Activated CD8-positive, alpha-beta memory T cell treated with anti-CD3 and anti-CD28 coated beads for 4 hours (primary cell): ENCODE measurements at places on chromosomes 6 and 20.

GRCh38 chr6:109397020-109397419 is 14.8 kb upstream of the CD164 start:
- no peak for DNase-seq

DNA sequence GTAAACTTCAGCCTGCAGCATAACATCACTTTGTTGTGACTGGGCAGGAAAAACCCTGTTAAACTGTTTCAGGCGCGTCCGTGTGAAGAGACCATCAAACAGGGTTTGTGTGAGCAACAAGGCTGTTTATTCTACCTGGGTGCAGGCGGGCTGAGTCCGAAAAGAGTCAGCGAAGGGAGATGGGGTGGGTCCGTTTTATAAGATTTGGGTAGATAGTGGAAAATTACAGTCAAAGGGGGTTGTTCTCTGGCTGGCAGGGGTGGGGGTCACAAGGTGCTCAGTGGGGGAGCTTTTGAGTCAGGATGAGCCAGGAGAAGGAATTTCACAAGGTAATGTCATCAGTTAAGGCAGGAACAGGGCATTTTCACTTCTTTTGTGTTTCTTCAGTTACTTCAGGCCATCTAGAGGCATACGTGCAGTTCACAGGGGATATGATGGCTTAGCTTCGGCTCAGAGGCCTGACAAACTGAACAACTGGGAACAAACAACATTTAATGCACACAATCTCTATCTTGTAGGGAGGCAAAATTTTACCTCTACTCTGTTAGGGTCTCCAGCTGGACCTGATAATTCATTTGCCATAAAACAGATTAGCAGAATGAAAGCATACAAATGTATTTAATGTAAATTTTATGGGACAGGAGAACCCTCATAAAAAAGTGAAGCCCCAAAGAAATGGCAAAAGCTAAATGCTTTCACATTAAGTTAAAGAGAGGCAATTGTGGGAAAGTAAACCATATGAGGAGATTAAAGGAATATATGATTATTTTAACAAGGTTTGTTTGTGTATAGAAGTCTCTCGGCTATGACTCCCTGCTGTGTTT is 58.3 kb upstream of the HFE start:
- DNase-seq, result no peak

GRCh38 chr6:1851681-1852456 is 242.2 kb downstream of the FOXC1 start:
- DNase-seq, result no peak

- no peak for DNase-seq
These were observed 838.2 kb downstream of the MAFB start for GRCh38 chr20:39850821-39851330.

GRCh38 chr20:20439602-20440190 is 71.8 kb downstream of the INSM1 start:
- DNase-seq, result no peak

DNA sequence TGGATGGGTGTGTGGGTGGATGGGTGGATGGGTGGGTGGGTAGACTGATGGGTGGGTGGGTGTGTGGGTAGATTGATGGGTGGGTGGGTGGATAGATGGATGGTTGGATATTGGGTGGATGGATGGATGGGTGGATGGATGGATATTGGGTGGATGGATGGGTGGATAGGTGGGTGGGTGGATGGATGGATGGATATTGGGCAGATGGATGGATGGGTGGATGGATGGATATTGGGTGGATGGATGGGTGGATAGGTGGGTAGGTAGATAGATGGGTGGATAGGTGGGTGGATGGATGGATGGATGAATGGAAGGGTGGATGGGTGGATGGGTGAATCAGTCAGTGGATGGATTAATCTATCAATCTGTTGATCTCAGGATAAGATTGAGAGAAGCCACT is 177.2 kb downstream of the ZMYND8 start:
- DNase-seq, result no peak

DNA sequence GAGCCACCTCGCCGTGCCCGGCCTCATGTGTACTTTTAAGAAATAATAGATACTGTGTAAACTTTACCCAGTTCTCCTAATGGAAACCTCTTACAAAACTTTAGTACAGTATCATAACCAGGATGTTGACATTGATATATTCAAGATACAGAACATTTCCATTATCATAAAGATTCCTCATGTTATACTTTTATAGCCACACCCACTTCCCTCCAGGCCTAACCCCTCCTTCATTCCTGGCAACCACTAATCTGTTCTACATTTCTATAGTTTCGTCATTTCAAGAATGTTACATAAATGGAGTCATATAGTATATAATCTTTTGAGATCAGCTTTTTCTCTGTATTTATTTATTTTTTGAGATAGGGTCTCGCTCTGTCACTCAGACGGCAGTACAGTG is 52.6 kb upstream of the SALL4 start:
- DNase-seq, result no peak

DNA sequence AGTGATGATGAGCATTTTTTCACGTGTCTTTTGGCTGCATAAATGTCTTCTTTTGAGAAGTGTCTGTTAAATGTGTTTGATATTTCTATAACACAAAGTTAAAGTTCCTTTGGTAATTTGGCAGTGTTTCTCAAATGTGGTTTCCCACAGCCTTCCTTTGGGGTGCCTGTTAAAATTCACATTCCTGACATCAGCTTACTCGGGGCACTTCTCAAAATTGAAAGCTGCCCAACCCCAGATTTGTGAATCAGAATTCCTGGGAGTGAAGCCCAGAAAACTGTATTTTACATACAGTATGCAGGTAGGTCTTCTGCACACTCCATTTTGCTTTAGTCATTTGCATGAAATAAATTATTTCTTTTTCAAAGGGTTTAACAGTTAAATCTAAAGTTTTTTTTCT is 207.9 kb downstream of the GMPR start:
- no peak for DNase-seq

GRCh38 chr6:127833336-127833735 is 67.5 kb downstream of the THEMIS start:
- DNase-seq, result no peak

GRCh38 chr6:145872669-145873068 is 58.1 kb upstream of the FBXO30 start:
- no peak for DNase-seq

- no peak for DNase-seq
These were observed 92.2 kb upstream of the RSPO3 start for GRCh38 chr6:127026247-127026646.

DNA sequence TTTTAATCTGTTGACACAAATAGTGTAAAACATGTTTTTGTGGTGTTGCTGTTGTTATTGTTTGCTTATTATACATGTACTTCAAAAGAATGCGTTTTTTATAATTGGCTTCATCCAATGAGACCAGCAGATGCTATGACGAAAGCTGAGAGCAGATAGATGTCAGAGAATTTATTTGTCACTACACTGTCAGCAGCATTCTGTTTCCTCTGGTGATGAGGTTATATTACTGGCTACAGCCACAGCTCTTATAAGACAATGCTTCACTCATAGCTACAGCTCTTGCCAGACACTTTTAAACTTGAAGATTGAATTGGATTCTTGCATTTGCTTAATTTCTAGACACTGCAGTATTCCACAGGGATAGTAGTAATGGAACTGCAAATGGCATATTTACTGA is 860.5 kb downstream of the TBC1D32 start:
- DNase-seq, result no peak

GRCh38 chr6:141752677-141753076 is 380.0 kb upstream of the GJE1 start:
- no peak for DNase-seq

- no peak for DNase-seq
These were observed 16.2 kb upstream of the SNX9 start for GRCh38 chr6:157806856-157807215.

DNA sequence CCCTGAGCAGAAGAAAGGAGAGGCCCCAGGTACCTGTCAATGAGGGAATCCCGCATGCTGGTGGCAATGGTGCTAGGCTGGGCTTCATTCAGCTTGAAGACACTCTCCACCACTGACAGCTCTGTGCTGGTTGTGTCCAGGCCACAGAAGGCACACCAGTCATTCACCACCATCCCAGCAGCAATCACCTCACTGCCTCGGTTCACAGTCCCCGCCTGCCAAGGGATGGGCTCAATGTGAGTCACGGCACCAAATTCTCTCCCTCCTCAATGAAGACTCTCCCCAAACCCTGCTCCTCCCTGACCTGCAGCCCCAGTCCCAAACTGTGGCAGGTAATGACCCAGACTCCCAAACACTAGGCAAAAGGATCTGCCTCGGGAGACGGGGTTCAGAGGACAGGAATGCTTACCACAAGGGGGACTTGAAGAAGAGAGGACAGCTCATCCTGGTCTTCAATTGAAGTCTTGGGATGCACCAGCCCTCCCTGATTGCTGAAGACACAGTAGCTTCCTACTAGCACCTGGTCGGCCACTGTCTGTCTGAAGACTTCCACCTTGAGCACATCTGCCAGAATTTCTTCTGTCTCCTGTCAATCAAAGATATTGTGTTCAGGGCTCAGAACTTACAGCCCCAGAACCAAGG is 1.7 kb upstream of the MMP24OS start:
- DNase-seq, result no peak

- DNase-seq, result no peak
These were observed 32.5 kb downstream of the ZFAND3 start for GRCh38 chr6:37851997-37852524.

- DNase-seq, result no peak
These were observed 152.4 kb downstream of the SASH1 start for GRCh38 chr6:148495029-148495428.

DNA sequence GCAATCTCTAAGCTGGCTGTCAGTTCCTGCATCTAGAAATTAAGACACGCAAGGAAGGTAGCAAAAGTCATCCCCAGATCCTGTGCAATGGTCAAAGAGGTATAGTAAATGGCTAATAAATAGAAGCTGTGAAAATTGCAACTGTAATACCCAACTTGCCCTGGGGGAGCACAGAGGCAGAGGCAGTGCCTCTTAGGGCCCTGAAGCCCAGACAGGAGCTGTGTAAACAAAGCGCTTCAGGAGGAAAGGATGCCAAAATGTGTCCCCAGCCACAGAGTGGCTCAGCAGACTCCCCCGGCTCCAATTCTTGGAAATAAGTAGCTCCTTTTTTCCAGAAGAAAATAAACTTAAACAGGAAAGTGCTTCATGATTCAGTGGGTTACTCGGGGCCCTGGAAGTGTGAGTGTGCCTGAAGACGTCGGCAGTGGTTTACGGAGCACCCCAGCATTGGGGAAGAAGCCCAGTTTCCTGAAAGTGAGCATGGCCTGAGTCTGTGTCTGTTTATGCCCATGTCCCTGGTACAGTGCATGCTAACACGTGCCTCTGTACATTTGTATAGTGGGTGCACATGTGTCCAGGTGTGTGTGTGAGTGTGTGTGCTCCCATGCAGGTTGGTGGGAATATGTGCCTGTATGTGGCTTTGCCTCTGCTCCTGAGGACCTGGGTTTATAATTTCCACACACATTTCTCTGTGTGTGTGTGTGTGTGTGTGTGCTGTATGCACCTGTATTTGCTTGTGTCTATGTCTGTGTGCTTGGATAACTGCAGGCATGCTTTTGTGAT is 246.7 kb downstream of the MAFB start:
- no peak for DNase-seq

DNA sequence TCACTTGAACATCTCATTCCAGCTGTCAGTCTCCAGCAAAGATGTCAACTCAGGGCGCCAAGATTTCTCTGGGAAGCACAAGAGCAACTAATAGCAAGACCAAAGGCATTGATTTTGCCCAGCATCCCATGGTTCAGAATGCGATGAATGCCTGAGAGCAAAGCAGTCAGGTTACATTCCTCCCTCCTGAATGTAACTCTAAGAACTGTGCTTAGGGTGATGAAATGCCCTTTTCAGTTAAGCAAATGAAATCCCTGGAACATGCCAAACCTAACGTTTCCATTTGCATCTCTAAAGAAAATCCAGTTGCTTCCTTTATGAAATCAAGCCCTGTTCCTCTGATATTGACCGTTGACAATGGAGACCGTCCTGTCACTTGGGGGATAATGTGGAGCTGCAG is 224.0 kb upstream of the PLN start:
- no peak for DNase-seq

DNA sequence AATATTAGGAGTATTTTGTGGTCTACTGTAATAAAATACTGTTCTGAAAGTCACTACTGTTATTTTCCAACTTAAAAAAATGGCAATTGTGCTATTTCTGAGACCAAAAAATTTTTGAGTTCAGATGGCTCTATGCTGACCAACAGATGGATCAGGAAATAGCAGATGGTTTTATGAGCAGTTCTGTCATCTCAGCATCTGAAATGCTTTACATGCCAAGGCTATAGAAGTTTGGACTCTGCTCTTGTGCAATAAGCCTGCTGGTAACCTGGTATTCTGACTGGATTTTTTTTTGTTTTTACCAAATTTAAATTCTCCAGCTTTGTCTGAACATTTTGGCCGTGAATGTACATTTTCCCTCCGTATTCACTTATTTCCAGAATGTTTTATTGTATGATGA is 1127.5 kb downstream of the GRIK2 start:
- no peak for DNase-seq

DNA sequence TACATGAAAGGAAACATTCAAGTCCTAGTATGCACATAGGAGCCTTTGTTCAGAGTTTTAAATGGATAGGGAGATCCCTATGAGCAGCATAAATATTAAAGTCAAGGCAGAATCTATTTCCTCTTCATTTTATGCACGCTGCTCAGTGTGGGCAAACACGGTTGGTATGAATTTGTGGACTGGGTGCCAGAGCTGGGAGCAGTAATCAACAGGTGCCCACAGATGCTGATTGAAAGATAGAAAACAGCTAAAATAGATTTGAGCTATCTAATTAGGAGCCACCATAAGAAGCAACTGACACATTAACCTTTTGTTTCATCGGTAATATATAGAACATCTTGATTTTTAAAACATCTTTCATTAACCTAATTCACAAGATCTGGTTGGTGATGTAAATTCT is 175.5 kb downstream of the EYS start:
- DNase-seq, result no peak

GRCh38 chr6:16594849-16595248 is 166.4 kb downstream of the ATXN1 start:
- no peak for DNase-seq

DNA sequence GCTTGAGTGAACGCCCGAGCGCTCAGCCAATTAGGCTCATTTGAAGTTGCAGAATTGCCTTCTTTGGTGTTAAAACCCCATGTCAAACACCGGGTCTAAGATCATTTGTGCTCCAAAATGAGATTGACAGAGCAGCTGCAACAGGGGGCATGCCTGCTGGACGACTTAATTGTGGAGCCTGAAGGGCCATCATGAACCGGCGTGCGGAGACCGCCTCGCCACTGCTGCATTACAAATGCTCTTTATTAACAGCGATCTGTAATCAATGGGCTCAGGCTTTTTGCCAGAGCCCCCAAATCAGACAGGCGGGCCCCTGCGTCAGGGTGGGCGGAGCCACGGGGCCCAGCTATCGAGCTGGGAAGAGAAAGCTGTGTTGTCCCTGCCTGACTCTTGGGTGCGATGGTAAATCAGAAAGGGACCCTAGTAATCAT is 183.2 kb downstream of the SIM1 start:
- DNase-seq, result no peak

- DNase-seq, result no peak
These were observed 16.6 kb downstream of the SIM1 start for GRCh38 chr6:100447900-100448748.

DNA sequence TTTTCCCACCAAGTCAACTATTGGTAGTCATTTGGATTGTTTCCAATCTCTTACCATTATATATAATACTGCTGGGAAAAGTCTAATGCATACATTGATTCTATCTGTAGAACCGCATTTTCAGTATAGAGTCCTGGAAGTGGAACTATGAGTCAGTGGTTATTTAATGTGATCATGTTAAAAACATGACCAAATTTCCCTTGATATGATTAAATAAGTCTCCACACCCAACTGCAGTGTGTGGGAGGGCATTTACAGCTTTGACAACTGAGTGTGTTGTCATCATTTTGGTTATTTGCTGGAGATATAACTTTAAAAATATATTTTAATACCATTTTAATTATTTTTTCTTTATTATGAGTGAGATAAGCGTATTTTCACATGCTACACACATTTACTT is 1027.6 kb downstream of the EYS start:
- DNase-seq, result no peak
